Kidney (tissue), 22 donors: ENCODE measurements at places on chromosomes 3 and 15.
A peak's percentile ranks its signal among the peaks of the same experiment; 100 is the strongest.

DNA sequence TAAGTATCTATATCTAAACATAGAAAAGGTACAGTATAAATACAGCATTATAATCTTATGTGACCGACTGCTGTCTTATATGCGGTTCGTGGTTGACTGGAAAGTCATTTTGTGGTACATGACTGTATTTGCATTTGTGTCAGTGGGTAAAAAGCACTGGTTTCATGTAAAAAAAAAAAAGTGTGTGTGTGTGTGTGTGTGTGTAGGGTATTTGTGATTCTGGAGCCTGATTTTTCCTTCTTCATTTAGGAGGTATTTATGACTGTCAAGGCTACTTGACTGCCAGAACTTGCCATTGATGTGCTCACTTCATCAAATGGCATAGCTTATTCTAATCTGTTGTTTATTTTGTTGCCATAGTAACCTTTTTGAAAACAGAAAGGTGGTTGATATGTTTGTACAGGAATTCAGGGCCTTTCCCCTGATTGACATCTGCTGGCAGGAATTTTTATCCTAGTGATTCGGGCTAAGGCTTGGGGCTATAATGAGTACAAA lies 63.2 kb downstream of the AKAP13 start:
- peak; percentile 34 for DNase-seq

DNA sequence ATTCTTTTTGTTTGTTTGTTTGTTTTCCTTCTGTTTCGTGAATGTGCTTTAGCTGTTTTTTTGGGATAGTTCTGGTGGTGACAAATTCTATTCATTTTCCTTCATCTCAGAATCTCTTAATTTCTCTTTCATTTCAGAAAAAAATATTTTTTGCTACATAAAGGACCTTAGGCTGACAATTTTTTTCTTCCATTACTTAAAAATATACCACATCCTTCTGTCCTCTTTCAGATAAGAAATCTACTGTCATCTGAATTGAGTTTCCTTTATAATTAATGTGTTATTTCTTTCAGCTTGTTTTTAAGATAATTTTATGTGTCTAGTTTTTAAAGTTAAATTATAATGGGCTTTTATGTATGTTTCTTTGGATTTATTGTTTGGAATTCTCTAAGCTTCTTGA lies 47.6 kb downstream of the IL16 start:
- DNase-seq: no peak

- DNase-seq: no peak
These were observed 611.5 kb downstream of the AGBL1 start for GRCh38 chr15:86691091-86691663.

- DNase-seq: no peak
These were observed 287.0 kb downstream of the SI start for GRCh38 chr3:164791263-164791662.

DNA sequence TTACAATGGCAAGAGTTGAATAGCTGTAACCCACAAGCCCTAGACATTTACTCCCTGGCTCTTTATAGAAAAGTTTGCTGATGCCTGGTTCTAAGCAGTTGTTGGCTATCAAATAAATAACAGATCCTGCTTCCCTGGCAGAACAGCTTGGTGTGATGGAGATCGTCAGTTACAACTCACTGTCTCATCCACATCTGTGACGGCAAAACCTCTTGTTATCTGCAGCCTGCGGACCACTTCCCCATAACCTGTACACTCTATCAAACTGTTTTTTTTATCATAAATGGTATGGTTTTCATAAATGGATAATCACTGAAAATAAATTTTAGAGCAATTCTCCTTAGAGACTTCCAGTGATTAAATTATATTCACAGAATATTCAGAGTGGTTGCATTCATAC lies 14.1 kb downstream of the ZDHHC3 start:
- DNase-seq: no peak

DNA sequence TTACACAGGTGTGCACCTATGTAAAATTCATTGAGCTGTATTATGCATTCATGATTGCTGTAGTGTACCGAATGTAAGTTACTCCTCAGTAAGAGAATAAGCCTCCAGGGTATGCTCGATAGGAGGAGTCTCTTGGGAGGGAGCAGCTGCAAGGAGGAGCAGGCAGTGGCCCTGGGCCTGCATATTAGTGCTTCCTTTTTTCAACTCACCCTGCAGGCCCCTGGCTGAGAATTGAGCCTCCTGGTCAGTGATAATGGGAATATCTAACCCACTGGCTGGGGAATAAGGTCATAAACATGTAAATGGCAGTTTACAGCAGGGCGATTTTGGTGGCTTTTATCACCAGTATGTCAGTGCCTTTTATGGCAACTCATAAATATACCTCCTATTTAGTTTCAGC lies 21.7 kb upstream of the SFMBT1 start:
- no peak for DNase-seq

DNA sequence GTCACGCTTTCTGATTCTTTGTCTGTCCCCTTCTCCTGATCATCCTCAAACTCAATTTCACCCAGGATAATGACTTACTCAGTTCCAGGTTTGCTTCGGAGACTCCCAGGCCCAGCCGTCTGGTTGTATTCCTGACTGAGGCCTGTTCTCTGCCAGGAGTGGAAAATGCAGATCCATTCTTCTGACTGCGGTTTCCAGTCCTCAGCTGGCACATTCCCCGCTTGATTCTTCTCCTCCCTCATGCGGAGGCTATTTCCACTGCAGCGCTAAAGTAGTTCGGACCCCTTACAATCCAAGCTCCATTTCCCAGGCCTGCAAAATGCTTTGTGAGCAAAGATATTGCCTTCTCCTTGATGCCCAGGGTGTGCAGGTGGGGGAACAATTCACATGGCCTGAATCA lies 47.2 kb upstream of the GALNT15 start:
- DNase-seq: no peak

DNA sequence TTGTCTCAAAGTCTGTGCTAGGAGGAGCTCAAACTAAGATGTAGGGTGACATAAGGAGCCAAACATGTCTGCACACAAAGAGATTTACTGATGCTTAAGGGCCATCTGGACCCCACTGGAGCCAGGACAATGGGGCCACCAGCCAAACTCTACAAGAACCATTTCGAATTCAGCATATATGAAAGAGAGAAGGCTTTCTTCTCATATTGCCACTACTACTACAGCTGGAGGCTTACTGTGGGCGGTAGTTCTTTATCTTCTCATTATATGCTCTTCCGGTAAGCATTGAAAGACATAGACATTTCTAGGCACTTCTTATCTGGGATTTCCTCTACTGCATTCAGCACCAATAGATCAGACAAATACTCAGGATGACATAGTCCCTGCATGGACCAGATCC lies 404.4 kb upstream of the PROK2 start:
- no peak for DNase-seq

DNA sequence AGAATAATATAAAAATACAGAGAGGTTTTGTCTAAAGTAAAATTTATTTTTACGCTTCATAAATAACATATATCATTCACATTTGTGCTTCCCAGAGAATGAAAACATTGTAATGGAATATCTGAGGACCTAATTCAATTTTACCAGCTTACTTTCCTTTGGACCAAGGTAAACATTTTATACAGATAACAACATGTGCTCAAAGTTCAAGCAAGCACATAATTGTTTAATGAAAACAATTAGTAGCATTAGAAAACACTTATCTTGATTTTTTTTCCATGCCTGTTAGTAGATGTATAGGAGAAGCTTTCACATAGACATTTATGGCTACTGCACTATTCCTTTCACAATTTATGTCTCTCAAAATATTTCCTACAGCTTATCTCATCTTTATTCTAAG lies 400.0 kb downstream of the ZIC1 start:
- no peak for DNase-seq

GRCh38 chr3:73508330-73508954 lies 116.3 kb downstream of the PDZRN3 start:
- DNase-seq: peak; percentile 56

DNA sequence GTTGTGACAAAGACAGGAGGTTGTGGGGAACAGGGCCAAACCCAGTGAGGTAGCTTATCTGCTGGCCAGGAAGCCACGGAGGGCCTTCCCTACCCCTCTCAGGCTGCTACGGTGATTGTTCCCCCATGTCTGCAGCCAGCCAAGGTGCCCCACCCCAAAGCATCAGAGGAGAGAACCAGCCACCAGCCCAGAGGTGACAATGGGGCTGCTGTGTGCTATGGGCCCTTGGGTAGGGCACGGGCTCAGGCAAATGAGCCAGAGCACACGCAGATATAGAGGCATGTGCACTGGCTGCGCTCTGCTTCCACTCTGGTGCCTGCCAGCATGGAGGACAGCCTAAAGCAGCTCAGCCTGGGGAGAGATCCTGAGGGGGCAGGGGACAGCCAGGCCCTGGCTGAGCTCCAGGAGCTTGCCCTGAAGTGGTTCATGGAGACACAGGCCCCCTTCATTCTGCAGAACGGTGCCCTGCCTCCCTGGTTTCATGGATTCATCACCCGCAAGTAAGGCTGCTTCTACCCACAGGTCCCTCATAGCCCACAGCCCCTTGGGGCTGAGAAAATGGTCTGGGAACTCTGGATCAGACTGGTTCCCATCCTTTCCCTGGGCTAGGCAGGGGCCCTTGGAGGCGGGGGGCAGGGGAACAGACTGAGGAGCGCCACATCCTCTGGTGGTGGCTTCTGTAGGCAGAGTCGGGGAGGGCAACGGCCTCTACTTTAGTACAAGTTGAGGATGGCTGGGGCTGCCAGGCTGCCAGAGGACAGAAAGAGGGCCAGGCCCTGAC lies at the start of gene SH2D7:
Gene SH2D7, plus strand, starts transcription at position 301 of the 781 bp plus-strand sequence. Its CDS starts 24 bp downstream, at position 325.
- DNase-seq: no peak

GRCh38 chr3:69784954-69785514 lies 45.8 kb downstream of the MITF start:
- DNase-seq: peak; percentile 84

DNA sequence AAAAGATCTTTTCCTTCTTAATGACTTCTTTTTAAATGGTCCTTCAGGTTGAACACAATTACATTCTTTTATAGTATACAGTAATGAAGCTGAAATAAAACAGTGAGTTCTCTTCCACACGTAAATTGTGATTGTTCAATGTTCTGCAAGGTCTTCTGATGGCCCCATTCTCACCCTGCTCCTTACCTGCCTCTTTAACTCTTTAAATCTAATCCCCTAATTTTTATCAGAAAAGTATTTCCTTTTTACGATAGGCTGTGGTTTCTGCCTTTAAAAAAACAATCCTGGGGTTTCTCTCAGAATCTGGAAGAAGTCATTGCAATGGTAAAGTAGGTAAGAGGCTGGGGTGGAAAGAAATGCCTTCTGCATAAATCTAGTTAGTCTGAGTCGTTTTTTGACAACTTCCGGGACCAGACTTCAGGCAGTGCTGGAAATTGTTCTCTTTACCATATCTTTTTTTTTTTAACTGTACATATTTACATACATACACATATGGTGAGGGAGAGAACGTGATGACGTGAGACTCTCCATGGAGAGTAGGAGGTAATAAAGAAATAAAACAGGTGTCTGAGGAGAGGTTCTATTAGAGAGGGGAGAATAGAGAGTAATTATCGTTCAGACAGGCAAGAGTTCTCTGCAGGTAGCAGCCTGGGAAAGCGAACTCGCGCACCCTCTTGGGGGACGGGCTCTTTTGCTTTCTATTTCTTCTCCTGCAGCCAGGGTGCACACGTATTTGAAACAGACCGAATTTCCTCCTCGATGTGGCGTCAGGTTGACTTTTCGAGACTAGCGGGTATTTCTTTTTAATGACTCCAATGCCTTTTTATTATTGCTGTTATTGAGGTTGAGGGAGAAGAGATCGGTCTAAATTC lies at the start of gene SIDT1:
Gene SIDT1, plus strand, starts transcription at position 730 of the 872 bp plus-strand sequence. CDS start 467 bp downstream, outside the sequence.
- DNase-seq: peak; percentile 40

DNA sequence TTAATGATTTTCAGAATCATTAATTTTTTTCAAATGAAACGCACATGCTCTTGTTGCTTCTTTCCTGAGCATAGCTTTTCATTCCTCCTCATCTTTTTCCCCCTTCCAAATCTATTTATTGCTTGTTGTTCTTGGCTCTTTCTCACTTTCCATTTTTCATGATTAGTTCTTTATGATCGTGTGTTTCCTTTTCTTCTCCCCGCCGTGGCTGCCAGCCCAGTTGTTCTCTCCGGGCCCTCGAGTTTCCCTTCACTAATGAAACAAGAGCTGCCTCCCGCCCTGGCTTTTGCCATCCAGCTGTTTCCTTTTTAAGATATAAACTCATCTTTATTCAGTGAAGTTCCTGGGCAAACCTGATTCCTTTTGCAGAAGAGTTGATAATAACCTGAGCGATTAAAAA lies 170.2 kb upstream of the NR2F2 start:
- peak; percentile 72 for DNase-seq

GRCh38 chr3:78221300-78221699 lies 1181.4 kb downstream of the ROBO2 start:
- DNase-seq: no peak

DNA sequence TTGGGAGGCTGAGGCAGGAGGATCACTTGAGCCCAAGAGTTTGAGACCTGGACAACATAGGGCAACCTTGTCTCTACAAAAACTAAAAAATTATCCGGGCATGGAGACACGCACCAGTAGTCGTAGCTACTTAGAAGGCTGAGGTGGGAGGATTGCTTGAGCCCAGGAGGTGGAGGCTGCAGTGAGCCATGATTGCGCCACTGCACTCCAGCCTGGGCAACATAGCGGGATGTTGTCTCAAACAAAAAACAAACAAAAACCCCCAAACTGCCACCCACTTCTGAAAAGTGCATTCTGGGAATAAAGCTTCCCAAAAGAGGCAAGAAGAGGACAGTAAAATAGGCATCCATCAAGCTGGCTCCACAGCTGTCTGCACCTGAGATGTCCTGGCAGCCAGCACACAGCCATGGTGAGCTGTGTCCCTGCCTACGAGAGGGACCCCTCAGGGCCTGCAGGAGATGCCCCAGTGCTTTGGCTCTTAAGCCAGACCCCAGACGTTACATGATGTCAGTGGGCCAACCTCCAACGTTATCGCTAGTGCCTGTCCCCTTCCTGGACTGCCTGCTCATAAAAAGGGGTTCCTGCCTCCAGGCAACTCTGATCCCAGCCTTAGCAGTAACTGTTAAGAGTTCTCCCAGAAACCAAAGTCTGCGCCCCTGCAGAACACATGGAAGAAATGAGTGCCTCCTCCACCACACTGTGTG lies 101.1 kb downstream of the LRIG1 start:
- DNase-seq: no peak

DNA sequence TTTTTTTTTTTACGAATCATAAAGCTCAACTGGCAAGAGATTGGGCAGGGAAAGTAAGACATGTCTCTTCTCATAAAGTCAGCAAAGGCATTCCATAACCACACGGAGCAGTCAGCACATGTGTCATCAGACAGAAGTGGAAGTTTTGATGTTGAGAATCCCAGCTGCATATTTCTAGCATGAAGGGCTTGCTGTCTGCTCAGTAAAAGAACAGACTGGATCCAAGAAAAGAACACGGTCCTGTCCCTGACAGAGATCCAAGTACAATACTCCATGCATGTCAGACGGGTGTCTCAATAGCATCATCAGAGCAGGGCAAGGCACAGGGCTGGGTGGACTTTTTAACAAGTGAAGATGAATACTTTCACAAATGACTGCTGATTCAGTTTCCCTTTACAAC lies 38.2 kb downstream of the ABI3BP start:
- DNase-seq: no peak
